ENCODE measurements at places on chromosomes 16 and 17.

DNA sequence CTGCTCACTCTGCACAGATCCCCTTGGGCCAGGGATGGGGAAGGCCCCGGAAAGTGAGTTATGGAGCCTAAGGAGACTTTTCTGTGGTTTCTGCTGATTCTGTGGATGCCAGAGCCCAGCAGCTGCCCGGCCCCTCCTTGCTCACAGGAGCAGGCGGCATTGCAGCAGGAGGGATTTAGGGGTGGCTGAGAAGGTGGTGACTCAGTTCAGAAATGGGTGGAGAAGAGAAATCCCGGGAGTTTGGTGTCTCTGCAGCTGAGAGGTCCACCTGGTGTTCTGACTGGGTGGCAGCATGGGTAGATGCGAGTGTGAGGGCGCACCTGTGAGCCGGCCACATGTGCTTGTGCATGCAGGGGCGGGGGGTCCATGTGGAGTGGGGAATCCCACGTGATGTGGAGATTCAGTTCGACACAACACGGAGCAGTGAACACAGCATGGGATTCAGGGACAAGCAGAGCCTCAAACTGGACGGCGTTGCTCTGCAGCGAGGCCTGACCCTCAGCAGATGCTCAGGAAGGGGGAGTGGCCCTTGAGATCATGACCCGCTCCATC, 16.0 kb upstream of the SPPL2C start:
- DNase-seq = no peak

- DNase-seq = no peak
Observed at GRCh38 chr17:53166731-53167130, 656.0 kb upstream of the KIF2B start.

- no peak for DNase-seq
Observed at GRCh38 chr17:74117999-74118421, 85.5 kb upstream of the RPL38 start.

DNA sequence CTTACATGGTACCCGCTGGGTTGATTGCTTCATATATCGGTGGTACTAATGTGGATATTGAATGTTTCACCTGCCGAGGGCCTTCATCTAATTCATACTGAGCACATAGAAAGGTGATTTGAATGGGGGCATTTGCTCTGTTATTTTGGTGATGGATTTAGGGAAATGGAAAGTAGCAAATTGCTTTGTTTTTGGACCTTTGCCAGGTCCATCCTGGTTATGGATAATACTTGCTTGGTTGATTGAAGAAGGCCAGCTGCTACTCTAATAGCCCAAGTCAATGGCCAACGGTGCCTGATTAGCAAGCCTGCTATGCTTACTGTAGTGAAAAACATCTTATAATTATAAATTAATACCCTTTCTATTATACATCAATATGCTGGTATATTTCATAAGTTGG, 253.6 kb downstream of the CDH13 start:
- DNase-seq = no peak

DNA sequence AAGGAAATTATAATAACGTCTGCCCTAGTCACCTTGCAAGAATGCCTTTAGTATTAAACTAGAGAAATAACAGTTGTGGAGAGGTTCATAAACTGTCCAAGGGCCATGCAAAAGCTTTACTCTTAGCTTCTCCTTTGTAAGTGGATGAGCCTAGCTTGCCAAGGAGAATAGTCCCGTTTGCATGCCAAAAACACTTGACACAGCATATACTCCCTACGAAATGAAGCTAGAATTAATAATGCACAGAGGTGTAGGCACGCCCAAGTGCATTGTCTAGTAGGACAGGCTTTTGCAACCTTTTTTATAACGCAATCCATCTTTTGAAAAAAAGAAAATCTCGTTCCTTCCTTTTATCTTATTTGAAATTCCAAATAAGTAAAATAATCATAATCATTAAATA, 12.8 kb upstream of the CDRT4 start:
- no peak for DNase-seq

- DNase-seq = no peak
Observed at GRCh38 chr16:16093628-16094332, 129.5 kb downstream of the ABCC6 start.
